ENCODE measurements at places on chromosomes 11 and 22.

DNA sequence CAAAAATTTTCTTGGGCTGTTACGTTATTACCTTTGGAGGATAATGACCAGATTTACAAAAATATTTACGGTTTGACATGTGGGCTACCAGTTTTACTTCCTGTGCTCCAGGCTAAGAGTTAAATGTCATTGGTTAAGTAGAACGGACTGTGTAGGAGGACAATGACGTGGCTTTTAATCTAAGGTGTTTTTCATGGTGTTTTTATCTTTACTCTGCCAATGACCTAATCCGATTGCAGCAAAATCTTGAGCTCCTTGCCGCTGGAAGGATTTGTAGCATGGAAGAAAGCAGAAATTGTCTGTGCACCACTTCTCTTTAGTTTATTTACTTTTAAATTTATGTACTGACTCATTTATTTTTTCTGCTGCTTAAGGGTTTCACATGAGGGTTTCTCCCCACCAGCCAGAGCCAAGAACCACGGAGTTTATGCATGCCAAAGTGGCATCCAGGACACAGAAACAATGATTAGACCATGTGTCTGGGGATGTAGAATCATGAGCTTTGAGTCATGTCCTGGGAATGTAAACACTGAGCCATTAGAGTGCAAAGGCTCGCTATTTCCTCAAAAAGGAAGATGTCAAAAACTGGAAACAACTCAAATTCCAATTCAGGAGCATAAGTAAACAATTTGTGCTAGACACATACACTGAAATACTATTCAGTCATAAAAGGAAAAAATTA, 1.9 kb upstream of the CARD16 start:
- DNase-seq, result peak; percentile 100

DNA sequence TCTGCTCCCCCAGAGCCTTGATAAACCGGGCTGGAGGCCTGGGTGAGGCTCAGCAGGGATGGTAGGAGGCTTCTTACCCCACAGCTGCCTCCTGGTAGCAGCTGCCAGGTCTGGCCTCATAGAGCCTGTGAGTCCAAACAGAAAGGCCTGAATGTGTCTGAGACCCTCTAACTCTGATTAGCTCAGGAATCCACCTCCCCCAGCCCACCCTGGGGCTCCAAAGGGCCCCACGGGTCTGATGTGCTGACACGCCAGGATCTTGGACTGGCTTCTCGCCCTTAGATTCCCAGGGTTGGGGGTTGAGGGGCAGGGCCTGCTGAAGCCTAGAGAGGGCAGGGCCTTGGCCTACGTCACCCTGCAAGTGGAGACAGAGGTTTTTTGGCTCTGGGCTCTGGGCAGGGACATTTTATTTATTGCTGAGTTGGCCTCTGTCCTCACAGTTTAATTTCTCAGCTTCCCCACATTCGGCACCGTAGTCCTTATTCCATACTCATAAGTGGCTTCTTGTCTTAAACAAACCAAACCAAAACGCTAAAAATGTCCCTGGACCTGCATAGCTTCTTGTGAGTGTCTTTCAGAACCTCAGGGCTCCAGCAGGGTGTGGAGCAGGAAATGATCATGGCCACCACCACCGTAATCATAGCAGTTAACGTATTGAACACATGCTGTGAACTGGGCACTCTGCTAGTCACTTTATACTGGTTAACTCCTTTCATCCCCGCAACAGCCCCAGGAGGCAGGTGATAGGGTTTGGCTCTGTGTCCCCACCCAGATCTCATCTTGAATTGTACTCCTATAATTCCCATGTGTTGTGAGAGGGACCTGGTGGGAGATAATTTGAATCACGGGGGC, 25.1 kb downstream of the KIAA1671 start:
- DNase-seq, result no peak

GRCh38 chr22:49756676-49757075, 71.0 kb downstream of the BRD1 start:
- no peak for DNase-seq

GRCh38 chr22:37430941-37431340, 3.7 kb upstream of the ELFN2 start:
- no peak for DNase-seq

DNA sequence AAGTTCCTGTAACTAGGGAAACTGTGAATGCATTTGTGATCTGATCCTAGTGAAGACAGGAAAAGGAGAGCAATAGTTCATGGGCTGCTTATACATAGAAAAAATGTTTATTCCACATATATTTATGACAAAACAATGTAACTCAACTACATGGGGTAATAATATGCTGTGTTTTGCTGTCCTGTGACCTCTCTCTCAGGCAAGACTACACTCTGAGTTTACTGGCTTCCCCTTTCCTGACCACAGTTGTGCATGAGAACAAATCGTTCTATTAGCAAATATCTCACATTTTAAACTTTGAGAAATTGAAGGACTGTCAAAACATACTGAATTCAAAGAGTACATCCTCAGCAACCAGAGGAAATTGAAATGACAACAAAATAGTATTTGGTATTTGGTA, 161.9 kb upstream of the TRPC6 start:
- no peak for DNase-seq

DNA sequence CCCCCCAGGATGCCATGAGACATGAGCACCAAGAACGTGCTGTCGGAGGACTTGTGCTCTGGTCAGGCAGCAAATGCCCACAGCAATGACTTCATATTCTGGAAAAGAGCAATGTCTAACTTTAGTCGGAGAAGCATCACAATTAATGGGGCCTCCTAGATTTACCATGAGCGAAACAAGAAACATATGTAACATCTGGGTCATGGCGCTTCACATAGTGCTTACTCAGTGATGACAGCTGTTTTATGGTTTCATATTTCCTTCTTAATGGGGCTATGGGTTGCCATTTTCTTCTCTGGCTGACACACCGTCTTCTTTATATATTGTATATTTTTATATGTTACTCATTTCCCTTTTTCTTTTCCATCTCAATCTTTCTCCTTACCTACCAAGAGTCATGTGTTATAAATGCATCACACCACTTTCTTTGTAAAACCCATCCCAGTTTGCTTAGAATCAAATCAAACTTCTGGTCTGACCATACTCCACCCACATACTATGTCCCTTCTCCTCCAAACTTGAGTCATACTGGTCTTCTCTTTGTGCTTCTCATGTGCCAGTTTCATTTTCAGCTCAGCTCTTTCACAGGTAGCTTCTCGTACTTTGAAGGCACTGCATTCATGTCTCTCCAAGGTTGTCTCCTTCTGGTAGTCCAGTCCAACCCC, 9.4 kb upstream of the CASP12 start:
- DNase-seq, result no peak

DNA sequence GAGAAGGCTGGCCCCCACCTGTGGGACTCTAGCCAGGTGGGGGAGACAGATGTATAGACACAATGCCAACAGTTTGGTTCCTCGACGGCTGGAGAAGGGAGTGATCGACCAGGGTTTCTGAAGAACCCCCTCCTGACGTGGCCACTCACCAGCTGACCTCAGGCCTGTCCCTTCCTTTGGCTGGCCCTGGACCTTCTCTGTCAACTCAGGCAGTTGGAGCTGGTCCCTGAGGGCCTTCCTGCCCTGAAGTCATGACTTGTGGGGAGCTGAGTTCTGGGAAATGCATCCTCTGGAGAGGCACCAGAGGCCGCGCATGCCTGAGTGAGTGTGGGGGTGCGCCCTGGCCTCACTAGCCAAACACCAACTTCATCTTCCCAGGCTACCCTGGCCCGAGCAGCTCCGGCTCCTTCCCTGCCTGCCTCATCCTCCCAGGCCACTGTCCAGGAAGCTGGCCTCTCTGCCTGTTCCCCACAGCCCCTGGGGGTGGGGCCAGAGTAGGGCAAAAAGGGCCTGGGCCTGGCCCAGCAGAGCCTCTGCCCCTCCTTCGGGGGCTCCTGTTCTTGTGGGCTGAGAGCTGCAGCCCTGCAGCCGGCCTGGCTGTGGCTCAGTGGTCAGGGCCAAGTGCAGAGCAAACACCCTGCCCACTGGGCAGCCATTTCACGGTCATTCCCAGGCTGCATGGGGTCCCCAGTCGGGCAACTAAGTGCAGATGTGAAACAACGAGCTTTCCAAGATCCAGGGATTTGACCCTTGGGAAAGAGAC, 23.6 kb downstream of the TXN2 start:
- DNase-seq, result no peak

GRCh38 chr11:11845551-11845950, 3.8 kb downstream of the USP47 start:
- peak; percentile 64 for DNase-seq

DNA sequence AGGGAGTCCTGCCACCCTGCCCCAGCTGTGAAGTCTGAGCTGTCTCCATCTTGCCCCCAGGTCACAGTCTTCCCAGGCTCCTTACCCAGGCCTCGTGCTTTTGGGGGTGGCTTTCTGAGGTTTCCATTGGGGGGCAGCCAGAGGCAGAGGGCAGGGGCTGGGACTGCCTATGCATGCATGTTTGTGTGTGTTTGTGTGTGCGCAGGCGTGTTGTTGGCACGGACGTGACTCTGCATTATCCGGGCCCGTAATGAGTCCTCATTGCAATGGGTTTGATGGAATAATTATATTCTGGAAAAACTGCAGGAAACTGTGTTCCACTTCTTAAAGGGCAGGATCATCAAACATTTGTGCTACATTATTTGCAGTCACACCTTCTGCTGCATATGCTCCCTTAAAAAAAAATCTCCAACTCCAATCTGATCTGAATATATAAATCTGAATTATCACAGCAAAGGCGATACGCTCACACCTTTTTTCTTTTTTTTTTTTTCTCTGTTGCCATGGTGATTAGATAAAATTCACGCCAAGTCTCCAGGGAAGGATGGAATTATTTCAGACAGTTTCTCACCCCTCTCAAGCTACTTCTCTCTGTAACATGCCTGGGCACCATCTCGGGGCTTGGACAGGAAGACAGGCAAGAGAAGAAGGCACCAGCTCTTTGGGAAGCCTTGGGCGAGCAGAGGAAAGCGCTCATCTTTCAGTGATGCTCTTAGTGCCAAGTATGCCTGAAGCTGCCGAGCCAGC, 45.9 kb downstream of the DSCAML1 start:
- no peak for DNase-seq

- DNase-seq, result peak; percentile 71
These were observed 31.6 kb downstream of the TTC12 start for GRCh38 chr11:113345978-113346377.

- DNase-seq, result no peak
These were observed 34.8 kb downstream of the TSPAN18 start for GRCh38 chr11:44761551-44761961.

GRCh38 chr11:86809561-86809960, 9.2 kb downstream of the PRSS23 start:
- no peak for DNase-seq

GRCh38 chr11:8341996-8342395, 78.3 kb upstream of the LMO1 start:
- no peak for DNase-seq
